ENCODE measurements at places on chromosomes 5 and 9.

GRCh38 chr5:36436306-36436705 is 134.6 kb upstream of the RANBP3L start:
- DNase-seq: no peak

DNA sequence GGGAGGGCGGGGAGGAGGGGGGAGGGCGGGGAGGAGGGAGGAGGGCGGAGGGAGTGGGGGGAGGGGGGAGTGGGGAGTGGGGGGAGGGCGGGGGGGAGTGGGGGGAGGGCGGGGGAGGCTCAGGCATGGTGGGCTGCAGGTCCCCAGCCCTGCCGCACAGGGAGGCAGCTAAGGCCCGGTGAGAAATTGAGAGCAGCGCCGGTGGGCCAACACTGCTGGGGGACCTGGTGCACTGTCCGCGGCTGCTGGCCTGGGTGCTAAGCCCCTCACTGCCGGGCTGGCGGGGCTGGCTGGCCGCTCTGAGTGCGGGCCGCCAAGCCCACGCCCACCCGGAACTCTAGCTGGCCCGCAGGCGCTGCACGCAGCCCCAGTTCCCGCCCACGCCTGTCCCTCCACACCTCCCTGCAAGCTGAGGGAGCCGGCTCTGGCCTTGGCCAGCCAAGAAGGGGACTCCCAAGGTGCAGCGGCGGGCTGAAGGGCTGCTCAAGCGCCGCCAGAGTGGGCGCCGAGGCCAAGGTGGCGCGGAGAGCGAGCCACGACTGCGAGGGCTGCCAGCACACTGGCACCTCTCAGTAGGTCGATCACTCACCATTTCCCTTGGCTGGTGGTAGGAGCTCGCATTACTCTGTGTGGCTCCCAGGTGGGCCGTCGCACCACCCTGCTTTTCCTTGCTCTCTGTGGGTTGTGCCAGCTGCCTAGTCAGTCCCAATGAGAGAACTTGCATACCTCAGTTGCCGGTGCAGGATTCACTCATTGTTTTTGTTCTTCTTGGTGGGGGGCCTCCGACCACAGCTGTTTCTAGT is 160.2 kb downstream of the CNTLN start:
- DNase-seq: no peak

- DNase-seq: no peak
Measured at GRCh38 chr5:82584631-82585030, 306.5 kb upstream of the RPS23 start.

- no peak for DNase-seq
Measured at GRCh38 chr9:99377790-99378775, 156.0 kb downstream of the SEC61B start.

GRCh38 chr9:4894076-4894475 is 91.0 kb upstream of the JAK2 start:
- DNase-seq: no peak

- DNase-seq: peak; percentile 90
Measured at GRCh38 chr5:154610321-154611154, 132.5 kb upstream of the HAND1 start.

GRCh38 chr5:6201631-6202030 is 176.7 kb downstream of the MED10 start:
- no peak for DNase-seq

DNA sequence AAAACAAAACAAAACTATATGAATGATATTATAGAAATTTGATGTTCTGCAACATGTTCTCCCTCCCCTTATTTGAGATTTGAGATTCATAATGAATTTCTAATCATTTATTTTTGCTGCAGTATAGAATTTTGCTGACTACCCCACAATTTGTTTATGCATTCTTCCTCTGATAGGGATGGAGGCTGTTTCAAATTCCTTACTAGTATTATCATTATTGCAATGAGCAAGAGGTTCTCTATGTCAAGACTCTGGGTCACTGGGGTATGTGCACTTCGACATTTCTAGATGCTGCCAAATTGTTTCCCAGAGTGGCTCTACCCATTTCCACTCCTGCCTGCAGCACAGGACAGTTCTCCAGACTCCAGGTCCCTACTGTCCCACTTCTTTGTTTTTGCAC is 54.9 kb upstream of the DAB2IP start:
- no peak for DNase-seq

- no peak for DNase-seq
Measured at GRCh38 chr5:150339841-150340240, 17.7 kb upstream of the TCOF1 start.

GRCh38 chr9:6444128-6444527 is 31.1 kb downstream of the UHRF2 start:
- DNase-seq: no peak

- DNase-seq: no peak
Measured at GRCh38 chr5:120035815-120036577, 406.6 kb downstream of the FAM170A start.

GRCh38 chr9:36848946-36849345 is 185.1 kb downstream of the PAX5 start:
- DNase-seq: no peak

DNA sequence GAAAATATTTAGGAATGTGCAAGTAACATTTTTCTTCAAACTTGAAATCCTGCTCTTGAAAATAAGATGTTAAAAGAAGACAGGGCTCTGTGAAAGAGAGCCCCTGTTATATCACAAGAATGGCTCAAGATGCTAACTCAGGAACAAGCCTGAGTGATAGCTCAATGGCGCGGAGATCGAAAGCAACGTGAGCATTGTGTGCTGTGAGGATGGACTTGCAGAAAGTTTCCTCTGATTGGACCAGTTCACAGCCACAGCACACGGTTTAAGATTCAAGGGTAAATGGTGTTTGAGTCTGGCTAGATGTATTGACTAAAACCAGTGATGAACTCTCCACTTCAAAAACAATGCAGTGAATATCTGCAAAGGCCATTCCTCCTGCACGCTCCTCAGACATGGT is 2387.0 kb downstream of the MAT2B start:
- no peak for DNase-seq

DNA sequence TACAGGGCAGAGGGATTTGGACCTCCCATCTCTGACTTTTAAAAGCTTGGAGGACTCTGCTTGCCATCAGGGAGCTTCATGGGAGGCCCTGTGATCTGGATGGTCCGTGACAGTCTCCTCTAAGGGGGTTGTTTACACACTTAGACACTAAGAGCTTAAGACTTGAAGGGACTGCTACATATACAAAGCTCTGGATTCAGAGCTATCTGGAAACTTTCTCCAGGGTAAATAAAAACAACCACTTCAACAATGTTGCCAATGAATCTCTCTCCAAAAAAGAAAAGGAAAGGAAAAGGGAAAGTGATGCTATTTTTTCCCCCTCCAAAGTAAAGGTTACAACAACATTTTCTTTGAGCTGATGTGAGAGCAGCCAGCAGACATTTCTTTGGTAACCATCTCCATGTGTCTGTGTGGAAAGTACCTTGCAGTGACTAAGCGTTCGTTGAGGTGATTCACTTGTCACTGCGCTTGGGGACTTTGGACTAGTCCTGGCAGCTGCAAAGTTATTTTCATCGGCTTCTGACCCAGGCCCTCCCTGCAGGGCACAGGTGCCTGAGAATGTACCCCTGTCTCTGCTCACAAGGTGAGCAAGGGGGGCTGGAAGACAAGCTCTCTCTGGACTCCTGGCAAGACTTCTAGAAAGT is 262.1 kb upstream of the KLF4 start:
- no peak for DNase-seq

DNA sequence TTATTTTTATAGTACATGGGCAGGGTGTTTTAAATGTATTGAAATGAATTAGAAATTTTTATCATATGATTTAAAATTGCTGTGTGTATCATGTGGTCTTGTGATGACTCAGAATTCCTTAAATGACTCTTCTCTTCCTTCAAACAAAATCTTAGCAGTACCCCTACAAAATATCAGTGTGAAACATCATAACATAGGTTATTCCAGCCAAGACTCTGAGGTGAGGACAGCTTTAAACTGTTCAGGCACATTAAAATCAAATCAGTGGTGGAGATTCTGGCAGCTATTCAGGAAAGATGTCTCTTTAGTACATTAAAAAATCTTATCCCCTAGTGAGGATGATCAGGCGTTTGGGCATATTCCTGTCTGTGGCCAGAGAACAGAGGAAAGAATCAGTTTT is 174.0 kb downstream of the MAN2A1 start:
- DNase-seq: no peak

GRCh38 chr9:137114613-137115393 is at the start of gene DPP7:
TSS of gene DPP7 (minus strand) at chr9:137114733. CDS start at chr9:137114713, 20 bp downstream.
- peak; percentile 59 for DNase-seq

GRCh38 chr9:38622288-38622674 is 1.9 kb upstream of the ANKRD18A start:
- DNase-seq: no peak

GRCh38 chr5:81829242-81829641 is 78.3 kb upstream of the SSBP2 start:
- no peak for DNase-seq

- DNase-seq: no peak
Measured at GRCh38 chr5:1925111-1926070, 42.7 kb upstream of the IRX4 start.

DNA sequence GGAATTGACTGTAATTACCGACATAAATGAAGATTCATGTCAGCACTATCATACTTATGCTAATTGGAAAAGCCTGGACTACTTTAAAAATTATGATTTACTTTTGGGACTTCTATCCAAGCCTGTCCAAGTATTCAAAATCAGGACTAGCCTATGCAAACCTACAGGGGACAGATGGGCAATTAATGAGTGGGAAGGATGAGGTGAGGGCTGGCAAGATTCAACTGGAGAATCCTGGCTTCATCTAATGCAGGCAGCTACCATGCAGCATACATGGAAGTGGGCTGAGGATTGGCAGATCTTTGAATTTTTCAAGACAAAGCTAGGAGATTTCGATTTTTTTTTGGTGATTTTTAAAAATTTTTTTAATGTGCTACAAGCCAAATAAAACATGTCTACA is 532.6 kb downstream of the CSNK1G3 start:
- no peak for DNase-seq

- DNase-seq: no peak
Measured at GRCh38 chr9:109450346-109450745, 47.8 kb downstream of the PTPN3 start.

GRCh38 chr9:106350777-106351176 is 512.2 kb upstream of the ZNF462 start:
- no peak for DNase-seq

- DNase-seq: no peak
Measured at GRCh38 chr9:120974921-120975320, 48.3 kb upstream of the TRAF1 start.

DNA sequence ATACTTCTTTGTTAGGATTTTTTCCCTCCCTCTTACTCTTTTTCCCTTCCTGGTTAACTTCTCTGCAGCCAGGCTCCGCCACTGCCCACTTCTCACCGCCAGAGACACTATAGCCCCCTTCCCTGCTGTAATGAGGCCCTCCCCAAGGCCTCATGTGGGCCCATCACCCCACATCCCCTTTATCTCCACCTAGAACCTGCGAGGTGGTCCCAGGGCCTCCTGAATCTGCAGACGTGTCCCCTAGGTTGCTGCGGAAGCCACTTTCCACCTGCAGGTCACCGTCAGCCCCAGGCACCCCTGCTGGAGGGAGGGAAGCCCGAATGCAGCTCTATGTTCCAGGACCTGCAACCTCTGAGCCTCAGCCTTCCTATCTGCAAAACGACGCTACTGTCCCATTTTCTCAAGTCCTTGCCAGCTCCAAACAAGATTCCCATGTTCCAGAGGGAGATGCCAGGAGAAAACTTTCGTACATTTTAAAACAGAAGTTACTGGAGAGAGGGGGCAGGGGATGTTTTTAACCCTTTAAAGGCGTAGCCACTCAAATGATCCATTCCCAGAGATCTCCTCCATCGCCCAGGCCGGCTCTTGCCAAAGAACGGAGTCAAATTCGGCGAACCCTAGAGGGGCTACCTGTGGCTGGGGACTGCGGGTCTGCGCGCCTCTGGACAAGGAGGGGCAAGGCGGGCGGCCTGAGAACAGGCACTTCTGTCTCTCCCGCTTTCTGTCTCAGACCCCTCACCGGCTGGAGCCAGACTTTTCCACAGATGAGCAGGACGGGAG is 929 bp downstream of the SH3PXD2B start:
- peak; percentile 72 for DNase-seq

- no peak for DNase-seq
Measured at GRCh38 chr5:775961-776861, 8.3 kb downstream of the ZDHHC11B start.

DNA sequence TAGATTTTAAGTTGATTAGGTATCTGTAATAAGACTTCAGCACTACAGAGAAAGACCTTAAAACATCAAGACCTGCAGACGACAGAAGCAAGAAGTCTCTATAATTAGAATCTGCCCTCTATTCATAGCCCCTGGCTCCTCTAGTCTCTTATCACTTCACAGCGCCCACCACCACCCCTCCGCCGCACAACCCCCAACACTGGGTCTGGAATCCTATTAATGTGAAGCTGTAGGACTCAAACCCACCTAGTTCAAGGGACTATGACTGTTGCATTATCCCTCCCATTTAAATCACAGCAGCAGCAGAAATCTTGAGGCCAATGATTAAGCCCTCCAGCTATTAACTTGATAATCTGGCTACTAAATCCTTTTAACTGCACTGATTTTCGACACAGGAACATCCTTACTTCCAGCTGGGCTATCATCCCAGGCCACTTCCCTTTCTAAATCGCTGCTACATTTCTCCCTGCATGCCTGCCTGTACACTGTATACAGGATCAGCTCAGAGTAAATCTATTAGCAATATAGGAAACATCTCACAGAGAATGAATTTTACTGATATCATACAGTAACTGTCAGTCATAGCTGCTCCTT is 159.5 kb upstream of the GRAMD2B start:
- DNase-seq: no peak

DNA sequence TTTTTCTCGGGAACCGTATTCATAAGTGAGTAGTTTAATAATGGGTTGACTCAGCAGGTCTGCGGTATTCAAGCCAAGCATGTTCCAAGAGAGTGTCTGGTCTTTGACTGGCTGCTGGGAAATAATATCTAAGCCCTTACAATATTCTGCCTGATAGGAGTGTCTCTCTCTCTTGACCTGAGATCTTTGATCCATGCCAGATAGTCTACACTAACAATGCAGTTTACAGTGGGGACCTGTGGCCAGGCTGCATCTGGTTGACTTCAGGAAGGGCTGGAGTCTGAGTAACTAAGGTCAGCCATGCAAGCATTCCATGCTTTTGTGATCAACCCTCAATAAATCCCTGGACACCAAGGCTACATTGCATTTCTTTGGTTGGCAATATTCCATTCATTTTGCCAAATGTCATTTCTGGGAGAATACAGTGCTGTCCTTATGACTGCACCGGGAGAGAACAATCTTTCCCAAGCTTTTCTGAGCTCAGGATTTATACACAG is 195.5 kb downstream of the SEMA5A start:
- no peak for DNase-seq

DNA sequence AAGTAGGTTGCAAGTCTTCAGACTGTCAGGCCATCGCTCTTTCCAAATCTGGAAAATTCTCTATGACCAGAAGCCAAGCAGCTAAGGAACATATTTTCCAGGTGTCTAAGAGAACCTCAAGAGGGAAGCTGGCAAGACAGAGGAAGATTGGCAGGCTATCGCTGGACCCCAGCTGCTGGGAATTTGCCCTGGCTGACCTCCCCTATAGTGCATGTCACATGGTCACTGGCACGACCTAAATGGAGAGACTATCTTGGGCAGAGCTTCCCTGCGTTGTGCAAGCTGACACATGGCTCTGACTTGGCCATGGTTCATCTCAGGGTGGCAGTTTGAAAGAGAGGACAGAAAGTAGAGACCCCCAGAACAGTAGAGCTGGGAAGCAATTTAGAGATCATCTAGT is 104.9 kb upstream of the ZNF618 start:
- no peak for DNase-seq

Data from adrenal gland (tissue), 19 donors.